Activated CD4-positive, alpha-beta T cell treated with anti-CD3 and anti-CD28 coated beads for 36 hours (primary cell): ENCODE measurements at places on chromosomes 2 and 18. TPM values are rescaled to one million over a fixed set of nuclear protein-coding genes. Genes with fewer than 3 reads are reported as not detected.
A peak's percentile ranks its signal among the peaks of the same experiment; 100 is the strongest.

BABAM2 gene
- total RNA-seq, result 58.4 TPM

GRCh38 chr2:100417711-100418124 is 250 bp upstream of the CHST10 start:
- peak overlapping the region; percentile 72 for H3K27ac ChIP-seq
- no peaks in the 10 kb centered on the region for H3K27me3 ChIP-seq
- no peak for DNase-seq
- peak overlapping the region; percentile 73 for H3K4me3 ChIP-seq
- peaks cover 2% of the 10 kb centered on the region for H3K36me3 ChIP-seq

GCG gene
- total RNA-seq, result not detected

LHCGR gene
- not detected for total RNA-seq

- H3K36me3 ChIP-seq, result no peaks in the 10 kb centered on the region
- H3K27me3 ChIP-seq, result peaks cover 5% of the 10 kb centered on the region
- no peak overlapping the region for H3K27ac ChIP-seq
- H3K4me3 ChIP-seq, result no peak overlapping the region
- DNase-seq, result peak; percentile 5
Measured at GRCh38 chr2:48016225-48017019, 110.1 kb upstream of the FBXO11 start.

- no peak overlapping the region for H3K27ac ChIP-seq
- H3K36me3 ChIP-seq, result no peaks in the 10 kb centered on the region
- no peaks in the 10 kb centered on the region for H3K27me3 ChIP-seq
- no peak for DNase-seq
- peaks cover 10% of the 10 kb centered on the region for H3K4me1 ChIP-seq
- H3K4me3 ChIP-seq, result no peak overlapping the region
Measured at GRCh38 chr2:28343184-28343942, 49.3 kb upstream of the FOSL2 start.

TTN gene
- total RNA-seq, result 3.1 TPM

CYRIA gene
- 2.8 TPM for total RNA-seq

SPC25 gene
- 38.4 TPM for total RNA-seq

MSTN gene
- total RNA-seq, result not detected
